ENCODE measurements at places on chromosomes 4 and X.

DNA sequence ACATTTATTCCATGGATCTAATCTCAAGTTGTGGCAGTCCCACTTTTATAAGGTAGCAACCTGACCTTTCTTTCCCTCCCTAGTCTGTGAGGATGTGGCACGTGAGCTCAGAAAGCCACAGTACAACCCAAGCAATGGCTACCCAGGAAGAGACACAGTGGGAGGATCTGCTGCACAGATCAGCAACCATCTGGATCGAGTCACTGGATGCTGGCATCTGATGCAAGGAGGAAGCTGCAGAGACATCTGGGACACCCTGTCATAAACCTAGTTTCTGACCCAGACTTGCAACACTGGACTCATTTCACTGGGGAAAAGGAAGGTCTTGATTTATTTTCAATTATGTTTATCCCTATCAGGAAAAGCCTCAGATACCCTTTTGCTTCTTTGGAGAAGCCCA, 327.1 kb downstream of the PAPSS1 start:
- DNase-seq: no peak

DNA sequence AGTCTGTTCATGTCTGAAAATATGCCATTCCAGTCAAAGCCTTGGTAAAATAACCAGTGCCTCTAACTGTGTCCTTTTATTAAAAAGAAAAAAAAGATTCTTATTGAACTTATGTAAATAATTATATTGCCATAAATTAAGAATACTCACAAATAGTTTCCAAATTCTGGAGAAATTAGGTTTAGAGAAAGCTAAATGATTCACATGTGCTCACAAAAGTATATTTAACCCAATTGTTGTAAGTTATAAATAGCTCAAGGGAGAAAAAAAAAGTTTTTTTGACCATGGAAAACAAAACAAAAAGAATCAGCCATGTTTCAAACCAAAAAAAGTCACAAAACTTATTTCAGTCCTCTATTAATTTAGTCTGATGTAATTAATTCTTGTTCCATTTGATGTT, 25.3 kb upstream of the HERC6 start:
- DNase-seq: no peak

GRCh38 chrX:24805201-24805600, 111.5 kb downstream of the POLA1 start:
- DNase-seq: no peak

DNA sequence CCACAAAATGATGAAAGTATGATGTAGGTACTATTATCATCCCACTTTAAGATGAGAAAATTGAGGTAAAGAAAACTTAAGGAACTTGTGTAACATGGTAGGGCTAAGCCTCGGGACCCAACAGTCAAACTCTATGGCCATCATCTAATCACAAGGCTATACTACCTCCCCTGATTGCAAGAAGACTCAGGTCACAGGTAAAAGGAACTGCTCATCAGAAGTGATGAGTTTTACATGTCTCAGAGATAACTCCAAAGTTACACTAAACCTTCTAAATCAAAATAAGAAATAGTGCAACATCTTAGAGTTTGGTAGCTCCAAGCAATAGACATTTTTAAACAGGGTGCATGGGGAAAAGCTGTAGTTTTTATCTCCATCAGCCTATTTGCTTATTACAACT, 96.5 kb upstream of the MYOZ2 start:
- no peak for DNase-seq

DNA sequence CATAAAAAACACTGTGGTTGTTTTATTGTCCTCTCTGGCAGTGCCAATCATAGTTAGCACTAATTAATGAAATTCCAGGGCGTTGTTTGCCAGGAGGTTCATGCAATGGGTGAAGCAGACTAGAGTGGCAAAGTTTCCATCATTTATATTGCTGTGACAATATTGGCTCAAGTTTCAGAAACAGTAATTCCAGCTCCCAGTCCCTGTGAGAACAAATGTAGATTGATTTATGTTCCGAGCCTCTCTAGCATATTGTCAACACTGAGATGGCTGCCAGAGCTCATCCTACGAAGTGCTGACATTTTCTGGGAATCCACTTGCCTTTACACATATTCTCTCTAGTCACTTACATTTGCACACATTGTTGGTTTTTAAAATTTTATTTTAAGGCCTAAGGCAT, 440.0 kb upstream of the IGFBP7 start:
- DNase-seq: no peak

- DNase-seq: no peak
Measured at GRCh38 chrX:137032841-137033773, 688 bp downstream of the GPR101 start.

GRCh38 chr4:37830640-37831039, 4.2 kb downstream of the PGM2 start:
- DNase-seq: no peak

DNA sequence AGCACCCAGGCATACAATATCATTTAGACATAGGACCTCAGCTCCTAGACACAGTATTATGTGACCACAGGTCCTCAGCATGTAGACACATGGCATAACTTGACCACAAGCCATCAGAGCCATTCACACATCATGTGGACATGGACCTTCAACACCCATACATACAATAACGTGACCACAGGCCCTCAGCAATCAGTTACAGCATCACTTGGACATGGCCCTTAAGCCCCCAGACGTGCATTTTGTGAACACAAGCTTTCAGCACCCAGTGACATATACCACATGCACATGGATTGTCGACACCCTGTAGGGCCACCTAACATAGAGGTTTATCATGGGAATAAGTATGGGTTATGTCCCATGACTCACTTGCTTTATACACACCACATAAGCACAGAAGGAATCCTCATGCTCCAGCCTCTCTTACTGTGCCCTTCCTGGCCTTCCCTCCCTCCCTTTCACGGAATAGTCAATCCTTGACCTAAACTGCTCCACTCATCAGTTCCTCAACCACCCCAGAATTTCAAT, 1.9 kb downstream of the TSPYL2 start:
- no peak for DNase-seq

DNA sequence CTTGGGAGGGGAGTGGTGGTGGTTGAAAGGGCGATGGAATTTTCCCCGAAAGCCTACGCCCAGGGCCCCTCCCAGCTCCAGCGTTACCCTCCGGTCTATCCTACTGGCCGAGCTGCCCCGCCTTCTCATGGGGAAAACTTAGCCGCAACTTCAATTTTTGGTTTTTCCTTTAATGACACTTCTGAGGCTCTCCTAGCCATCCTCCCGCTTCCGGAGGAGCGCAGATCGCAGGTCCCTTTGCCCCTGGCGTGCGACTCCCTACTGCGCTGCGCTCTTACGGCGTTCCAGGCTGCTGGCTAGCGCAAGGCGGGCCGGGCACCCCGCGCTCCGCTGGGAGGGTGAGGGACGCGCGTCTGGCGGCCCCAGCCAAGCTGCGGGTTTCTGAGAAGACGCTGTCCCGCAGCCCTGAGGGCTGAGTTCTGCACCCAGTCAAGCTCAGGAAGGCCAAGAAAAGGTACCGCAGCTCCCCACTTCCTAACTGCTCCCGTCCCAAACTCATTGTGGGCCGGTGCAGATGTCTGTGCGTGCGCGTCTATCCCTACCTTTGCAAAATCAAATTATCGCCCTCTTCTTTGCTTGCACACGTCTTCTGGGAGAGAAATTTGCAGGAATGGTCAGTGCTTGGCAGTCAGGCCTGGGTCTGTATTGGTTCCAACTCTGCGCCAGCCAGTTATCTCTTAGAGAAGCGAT, 533 bp downstream of the IL15 start:
- no peak for DNase-seq

DNA sequence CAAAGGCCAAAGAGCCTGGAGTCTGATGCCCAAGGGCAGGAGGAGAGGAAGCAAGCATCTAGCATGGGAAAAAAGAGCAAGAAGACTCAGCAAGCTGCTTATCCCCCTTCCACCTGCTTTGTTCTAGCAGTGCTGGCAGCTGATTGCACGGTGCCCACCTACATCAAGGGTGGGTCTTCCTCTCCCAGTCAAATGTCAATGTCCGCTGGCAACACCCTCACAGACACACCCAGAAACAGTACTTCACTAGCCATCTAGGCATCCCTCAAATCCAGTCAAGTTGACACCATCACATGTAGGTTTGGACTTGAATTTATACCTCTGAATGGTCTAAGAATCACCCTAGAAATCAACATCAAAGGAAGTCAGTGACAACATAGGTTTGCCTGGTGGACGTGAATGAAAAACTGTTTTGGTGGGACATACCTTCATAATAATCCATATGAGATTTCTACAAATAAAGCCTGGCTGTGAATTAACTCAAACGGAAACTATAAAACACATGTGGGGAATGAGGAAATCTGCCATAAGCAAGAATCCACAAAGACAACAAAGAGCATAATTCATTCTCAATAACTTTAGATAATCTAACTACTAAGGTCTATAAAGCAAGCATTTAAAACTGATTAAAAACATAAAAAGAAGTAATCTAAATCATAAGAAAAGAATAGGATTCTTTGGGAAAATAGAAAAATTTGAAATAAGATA, 185.8 kb upstream of the JADE1 start:
- DNase-seq: no peak

- no peak for DNase-seq
Measured at GRCh38 chr4:28973587-28974350, 1746.4 kb upstream of the PCDH7 start.

GRCh38 chr4:57078685-57079521, 31.3 kb downstream of the IGFBP7 start:
- no peak for DNase-seq

GRCh38 chr4:56026596-56026995, 77.9 kb downstream of the CEP135 start:
- DNase-seq: no peak

GRCh38 chrX:51866210-51866609, 27.2 kb upstream of the MAGED1 start:
- no peak for DNase-seq

GRCh38 chr4:38985410-38986100, 46.7 kb downstream of the TMEM156 start:
- DNase-seq: no peak

- DNase-seq: no peak
Measured at GRCh38 chr4:13547485-13548041, 3.3 kb upstream of the NKX3-2 start.

- no peak for DNase-seq
Measured at GRCh38 chr4:188918787-188919186, 779.5 kb downstream of the TRIML1 start.

DNA sequence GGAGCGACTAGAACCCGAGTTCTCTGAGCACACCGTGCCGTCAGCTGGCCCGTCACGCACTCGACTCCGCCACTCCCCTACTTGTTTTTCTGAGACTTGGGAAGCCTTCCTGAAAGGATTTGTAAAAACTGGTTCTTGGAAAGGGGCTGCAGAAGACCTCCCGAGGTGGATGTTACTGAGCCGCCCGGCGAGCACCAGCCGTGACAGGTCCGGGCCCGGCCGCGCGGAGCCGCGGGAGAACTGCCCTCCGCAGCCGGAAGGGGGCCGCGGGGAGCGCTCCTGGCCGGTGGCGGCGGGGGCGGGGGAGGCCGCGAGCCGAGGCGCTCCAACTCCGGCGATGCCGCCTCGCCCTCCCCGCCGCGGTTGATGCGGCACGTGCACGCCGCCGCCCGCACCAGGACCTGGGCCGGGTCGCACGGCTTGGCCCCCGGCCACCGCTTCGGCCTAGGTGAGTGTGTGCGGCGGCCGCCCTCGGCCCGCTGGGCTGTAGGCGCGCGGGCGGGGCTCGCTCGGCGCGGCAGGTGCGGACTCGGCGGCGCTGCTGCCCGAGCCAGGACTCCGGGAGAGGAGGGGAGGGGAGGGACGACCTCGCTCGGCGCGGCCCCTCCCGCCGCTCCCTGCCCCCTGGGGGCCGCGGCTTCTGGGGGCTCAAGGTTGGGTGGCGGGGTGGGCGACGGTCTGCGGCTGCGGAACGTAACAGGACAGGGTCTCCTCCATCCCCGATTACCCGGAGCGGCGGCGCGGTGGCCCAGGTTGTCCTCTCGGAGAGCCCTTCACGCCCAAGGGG, 1.7 kb downstream of the SPRY1 start:
- peak; percentile 30 for DNase-seq

DNA sequence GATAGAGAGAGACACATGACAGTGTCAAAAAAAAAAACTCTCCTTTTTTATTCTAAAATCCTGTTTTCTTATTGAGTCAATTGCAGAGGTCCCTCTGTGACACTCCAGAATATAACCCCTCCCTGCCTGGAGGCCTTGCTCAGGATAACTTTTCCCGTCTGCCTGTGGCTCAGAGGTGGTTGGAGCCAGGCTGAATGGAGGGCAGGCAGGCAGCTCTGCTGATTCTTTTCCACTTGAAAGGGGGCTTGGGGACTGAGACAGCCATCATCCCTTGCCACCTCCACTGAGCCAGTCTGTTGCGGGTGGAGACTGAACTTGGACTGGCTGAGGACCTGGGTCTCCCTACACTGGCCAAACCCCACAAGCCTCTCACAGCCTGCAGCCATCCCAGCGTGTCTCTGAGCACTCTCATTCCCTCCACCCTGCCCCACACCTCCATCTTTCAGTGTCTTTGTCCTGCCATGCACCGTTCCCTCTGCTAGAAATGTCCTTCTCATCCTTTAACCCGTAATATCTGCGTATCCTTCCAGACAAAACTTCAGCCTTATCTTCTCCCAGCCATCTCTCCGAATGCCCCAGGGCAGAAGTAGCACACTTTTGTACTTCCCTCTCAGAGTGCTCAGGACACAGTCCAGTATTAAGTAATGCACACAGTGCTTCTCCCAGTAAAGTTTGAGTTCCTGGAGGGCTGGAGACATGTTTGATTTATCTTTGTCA, 139.9 kb downstream of the CHIC2 start:
- DNase-seq: no peak

DNA sequence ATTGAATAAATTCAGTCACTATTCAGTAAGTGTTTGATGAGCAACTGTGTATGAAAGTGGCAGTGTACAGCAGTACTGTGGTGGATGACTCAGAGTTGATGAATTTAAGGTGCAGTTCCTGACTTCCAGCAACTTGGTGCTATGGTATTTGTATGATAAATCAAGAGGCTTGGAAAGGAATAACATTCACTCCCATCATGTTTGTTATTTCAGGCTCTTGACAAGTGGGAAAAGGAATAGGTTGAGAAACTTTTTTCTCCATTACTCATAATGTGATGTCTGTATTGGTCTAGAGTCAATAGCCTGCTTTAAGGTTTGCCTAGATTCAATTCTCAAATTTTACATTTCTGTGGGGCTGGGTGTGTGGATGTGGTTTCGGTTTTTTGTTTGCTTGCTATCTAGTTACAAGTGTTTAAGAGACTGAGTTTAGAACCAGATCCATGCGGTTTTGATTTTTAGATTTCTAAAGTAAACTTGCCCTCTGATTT, 35.1 kb upstream of the CYP2U1 start:
- DNase-seq: no peak

DNA sequence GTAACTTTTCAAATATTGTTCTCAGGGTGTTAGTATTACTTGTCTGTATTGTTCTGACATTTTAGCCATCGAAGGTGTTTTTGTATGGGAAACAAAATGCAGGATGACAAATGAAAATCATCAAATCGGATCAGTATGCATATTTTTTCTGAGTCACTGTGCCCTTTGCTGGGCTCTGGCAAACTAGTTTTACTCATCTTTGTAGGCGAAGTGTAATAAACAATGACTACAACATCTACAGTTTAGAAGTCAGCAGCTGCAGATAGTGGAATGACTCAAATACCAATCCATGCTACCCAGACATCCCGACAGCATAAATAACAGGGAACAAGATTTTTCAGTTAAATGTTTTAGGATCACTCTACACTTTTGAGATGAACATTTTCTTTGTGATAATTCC, 557.3 kb upstream of the TENM3 start:
- no peak for DNase-seq
